ENCODE measurements at places on chromosomes 7 and 10.

DNA sequence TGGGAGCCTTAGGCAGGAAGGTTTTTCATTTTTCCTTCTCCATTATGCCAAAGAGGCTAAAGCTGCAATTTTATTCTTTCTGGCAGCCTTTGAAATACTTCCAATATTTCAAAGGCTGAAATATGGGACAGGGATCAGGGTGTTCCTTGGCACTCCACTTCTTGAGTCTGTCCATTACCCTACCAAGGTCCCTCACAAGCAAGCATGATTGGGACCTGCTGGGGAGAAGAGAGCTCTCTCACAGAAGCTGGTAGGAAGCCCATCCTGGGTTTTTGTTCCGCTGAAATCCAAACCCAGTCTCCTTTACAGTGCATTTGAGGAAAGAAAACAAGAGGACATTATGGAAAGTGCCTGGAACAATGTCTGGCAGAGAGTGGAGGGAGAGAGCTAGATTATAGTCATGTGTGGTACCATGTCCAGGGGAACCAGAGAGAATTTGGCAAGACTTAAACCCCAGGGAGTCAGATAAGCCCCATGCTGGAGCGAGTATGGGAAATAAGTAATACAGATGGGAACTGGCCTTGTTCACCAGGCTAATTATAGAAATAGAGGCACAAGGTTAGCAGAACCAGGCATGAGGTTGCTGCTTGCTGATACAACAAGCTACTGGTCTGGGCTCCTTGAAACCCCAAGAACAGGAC is 104.7 kb downstream of the LSM5 start:
- DNase-seq: no peak

DNA sequence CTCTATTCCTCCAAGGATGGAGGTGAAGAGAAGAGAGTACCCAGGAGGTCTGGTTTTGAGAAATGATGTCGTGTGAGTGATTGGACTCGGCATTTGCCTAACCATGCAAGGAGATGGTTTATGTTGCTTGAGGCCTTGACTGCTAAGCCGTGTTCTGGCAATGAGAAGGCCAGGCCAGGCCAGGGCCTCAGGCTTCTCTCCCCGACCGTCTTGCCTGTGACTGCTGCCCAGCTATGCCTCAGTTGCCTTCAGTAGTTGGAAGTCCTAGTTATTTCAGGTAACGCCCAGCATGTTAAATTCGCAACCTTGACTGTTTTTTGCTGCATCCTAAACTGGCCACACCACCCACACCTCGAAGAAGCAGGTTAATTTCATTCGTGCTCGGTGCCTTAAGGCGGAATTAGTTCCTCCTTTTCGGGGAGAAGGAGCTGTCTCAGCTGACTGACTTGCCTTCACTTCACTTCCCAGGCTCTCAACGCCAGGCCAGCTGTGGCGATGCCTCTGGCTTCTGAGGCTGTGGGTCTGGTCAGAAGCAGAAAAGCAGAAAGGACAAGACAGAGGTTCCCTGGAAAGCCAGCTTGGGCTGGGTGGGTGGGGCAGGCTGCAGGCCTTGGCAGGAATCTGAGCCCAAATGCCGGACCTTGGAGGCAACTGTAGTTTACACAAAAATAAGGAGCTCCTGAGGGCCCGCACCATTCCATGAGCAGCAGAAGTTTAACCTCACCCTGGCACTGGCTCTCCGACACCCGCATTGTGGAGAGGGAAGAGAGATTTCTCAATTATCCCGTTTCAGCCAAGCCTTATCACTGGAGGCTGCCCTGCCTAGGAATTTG is 61.9 kb upstream of the SAMD8 start:
- DNase-seq: no peak

- peak; percentile 96 for DNase-seq
Measured at GRCh38 chr10:31947144-31947926, 18.7 kb upstream of the ARHGAP12 start.

GRCh38 chr7:108091461-108091831 is 38.7 kb downstream of the LAMB4 start:
- peak; percentile 61 for DNase-seq

DNA sequence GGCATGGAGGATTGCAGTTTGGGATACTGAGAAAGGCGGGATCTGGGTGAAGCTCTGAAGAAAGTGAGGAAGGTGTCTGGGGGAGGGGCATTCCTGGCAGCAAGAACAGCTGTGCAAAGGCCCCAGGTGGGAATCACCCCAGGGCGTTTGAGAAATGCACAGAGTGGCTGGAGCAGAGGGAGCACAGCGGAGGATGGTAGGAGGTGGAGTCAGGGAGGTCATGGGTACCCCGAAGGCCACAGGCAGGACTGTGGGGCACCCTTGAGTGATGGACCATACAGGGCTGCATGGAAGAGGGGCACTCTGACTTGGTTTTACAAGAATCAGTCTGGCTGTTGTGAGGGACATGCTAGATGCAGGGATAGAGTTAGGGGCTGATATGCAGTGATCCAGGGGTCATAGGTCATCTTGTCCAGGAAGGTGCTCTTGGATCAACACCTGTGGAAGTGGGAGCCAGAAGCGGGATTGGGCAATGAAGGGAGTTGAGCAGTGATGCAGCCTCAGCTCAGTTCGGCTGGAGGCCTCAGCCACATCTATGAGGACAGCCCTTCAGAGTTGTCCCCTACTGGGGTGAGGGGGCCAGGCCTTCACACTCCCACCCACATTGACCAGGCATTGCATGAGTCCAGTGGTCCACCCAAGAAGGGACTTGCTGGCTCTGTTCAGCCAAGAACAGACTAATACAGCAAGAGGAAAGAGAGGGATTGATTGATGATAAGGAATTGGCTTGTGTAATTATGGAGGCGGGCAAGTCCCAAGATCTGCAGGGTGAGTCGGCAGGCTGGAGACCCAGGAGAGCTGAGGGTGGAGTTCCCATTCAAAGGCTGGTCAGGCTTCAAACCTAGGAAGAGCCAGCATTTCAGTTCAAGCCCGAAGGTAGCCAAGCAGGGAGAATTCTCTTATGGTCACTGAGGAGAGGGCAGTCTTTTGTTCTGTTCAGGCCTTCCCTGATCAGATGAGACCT is 48.7 kb downstream of the TSPAN15 start:
- DNase-seq: no peak
